Heart left ventricle (tissue), 16 donors: ENCODE measurements at places on chromosomes 1 and 21. TPM values are rescaled to one million over a fixed set of nuclear protein-coding genes. Genes with fewer than 3 reads are reported as not detected.
A peak's percentile ranks its signal among the peaks of the same experiment; 100 is the strongest.

GRCh38 chr21:26593800-26594199 lies 20.7 kb upstream of the CYYR1 start:
- no peak overlapping the region for H3K4me3 ChIP-seq
- no peaks in the 10 kb centered on the region for H3K4me1 ChIP-seq
- no peaks in the 10 kb centered on the region for H3K27me3 ChIP-seq
- H3K27ac ChIP-seq: no peak overlapping the region
- DNase-seq: no peak

The PCP4L1 gene
- 0.29 TPM for total RNA-seq

DNA sequence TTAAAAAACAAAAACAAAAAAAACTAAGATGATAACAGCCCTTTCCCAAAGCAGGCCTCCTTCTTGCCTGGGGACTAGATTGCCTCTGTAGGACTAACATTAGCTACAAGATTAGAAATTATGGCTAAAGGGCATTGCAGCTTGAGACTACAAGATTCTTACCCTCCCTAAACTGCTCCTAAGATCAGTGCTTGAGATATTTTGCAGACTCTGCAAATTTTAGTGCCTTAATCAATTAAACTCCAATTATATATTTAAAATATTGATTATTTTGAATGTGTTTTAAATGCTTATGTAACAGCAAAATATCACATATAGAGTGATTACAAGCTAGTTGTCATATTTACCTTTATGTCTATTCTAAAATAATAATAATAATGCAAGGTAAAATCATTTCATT lies 47.4 kb upstream of the SLC5A9 start:
- H3K4me3 ChIP-seq: no peak overlapping the region
- H3K36me3 ChIP-seq: no peaks in the 10 kb centered on the region
- H3K27me3 ChIP-seq: no peaks in the 10 kb centered on the region
- H3K4me1 ChIP-seq: no peaks in the 10 kb centered on the region

DNA sequence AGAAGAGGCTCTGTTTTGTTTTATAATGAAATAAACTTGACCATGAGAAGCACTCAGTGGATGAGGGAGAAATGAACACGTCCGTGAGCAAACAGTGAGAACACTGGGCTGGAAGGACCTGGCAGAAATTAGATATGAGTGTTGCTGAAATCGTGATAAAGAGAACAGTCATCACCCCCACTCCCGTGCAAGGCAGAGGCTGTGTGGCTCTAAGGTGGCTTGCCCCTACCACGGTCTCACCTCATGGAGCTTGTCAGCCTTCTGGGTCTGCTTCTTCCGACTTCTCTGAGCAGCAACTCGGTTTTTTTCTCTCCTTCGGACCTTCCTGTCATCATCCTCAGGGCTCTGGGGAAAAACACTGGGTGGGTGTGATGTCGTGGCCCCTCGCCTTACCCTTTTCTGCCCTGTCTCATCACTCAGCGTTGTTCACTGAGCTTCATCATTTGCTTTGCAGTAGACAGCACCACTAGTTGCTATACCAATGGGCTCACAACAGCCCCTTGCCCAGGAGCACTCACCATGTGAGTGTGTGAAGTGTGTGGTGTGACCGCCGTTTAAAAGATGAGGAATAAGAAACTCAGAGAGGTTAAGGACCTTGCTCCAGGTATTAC lies 2.8 kb downstream of the BATF3 start:
- H3K27me3 ChIP-seq: peaks cover 7% of the 10 kb centered on the region
- H3K4me1 ChIP-seq: peaks cover 9% of the 10 kb centered on the region
- no peak overlapping the region for H3K27ac ChIP-seq
- no peak overlapping the region for H3K4me3 ChIP-seq
- no peaks in the 10 kb centered on the region for H3K36me3 ChIP-seq

GRCh38 chr1:7375329-7375728 lies 395.8 kb upstream of the VAMP3 start:
- peaks cover 12% of the 10 kb centered on the region for H3K4me1 ChIP-seq
- H3K27me3 ChIP-seq: no peaks in the 10 kb centered on the region

The CD5L gene
- 0.77 TPM for total RNA-seq

The NOL9 gene
- total RNA-seq: 19.1 TPM

GRCh38 chr1:206685334-206685768 lies 646 bp downstream of the MAPKAPK2 start:
- H3K27me3 ChIP-seq: no peaks in the 10 kb centered on the region
- H3K27ac ChIP-seq: peak overlapping the region; percentile 96
- DNase-seq: no peak
- no peaks in the 10 kb centered on the region for H3K36me3 ChIP-seq
- H3K4me1 ChIP-seq: peaks cover 22% of the 10 kb centered on the region

The GNAT2 gene
- not detected for total RNA-seq

- no peaks in the 10 kb centered on the region for H3K27me3 ChIP-seq
- H3K4me1 ChIP-seq: no peaks in the 10 kb centered on the region
- H3K27ac ChIP-seq: no peak overlapping the region
Measured at GRCh38 chr1:229970714-229971113, 96.3 kb upstream of the GALNT2 start.

GRCh38 chr1:7827126-7827955 lies 25.5 kb downstream of the UTS2 start:
- H3K4me1 ChIP-seq: no peaks in the 10 kb centered on the region
- H3K27ac ChIP-seq: no peak overlapping the region
- peaks cover 26% of the 10 kb centered on the region for H3K36me3 ChIP-seq
- peak; percentile 22 for DNase-seq
- no peaks in the 10 kb centered on the region for H3K27me3 ChIP-seq

GRCh38 chr1:84715342-84716019 lies 25.2 kb upstream of the SSX2IP start:
- peaks cover 8% of the 10 kb centered on the region for H3K4me1 ChIP-seq
- no peak overlapping the region for H3K4me3 ChIP-seq
- H3K27ac ChIP-seq: no peak overlapping the region
- H3K36me3 ChIP-seq: no peaks in the 10 kb centered on the region
- no peaks in the 10 kb centered on the region for H3K27me3 ChIP-seq

DNA sequence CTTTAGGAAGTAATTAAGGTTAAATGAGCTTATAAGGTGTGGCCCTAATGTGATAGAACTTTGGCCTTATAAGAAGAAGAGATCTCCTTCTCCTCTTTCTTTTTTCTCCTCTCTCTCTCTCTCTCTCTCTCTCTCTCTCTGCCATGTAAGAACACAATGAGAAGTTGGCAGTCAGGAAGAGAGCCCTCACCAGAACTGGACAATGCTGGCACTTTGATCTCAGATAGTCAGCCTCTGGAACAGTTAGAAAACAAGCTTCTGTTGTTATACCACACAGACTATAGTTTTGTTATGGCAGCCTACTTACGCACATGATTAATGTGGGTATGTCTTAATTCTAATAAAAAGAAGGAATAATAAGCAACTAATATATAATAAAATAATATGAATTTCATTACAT lies 444.2 kb upstream of the LRRC7 start:
- no peak for DNase-seq
- no peak overlapping the region for H3K27ac ChIP-seq
- no peak overlapping the region for H3K4me3 ChIP-seq
- H3K4me1 ChIP-seq: no peaks in the 10 kb centered on the region
- H3K27me3 ChIP-seq: no peaks in the 10 kb centered on the region

- no peaks in the 10 kb centered on the region for H3K4me1 ChIP-seq
- peaks cover 98% of the 10 kb centered on the region for H3K36me3 ChIP-seq
- no peaks in the 10 kb centered on the region for H3K27me3 ChIP-seq
Measured at GRCh38 chr1:244419024-244419423, 32.7 kb downstream of the ADSS2 start.

DNA sequence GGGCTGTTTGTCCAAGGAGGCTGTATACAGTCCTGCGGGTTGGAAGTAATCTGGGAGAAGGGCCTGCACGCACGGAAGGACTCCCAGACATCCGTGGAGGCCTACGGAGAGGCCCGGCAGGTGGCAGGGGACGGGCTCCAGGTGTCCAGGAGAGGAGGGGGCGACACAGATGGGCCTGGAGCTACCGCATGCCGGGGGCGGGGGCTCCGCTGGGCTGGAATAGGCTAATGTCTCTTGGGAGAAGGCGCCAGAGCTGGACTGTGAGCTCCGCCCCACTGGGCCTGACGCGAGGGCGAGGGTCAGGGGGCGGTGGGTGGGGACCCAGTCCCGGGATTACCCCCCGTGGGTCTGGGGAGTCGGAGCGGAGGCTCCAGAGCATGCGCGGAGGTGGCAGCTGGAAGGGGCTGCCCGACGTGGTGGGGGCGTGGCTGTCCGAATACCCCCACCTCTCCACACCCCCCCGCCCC lies 659 bp downstream of the AGO1 start:
- peaks cover 3% of the 10 kb centered on the region for H3K4me1 ChIP-seq
- no peaks in the 10 kb centered on the region for H3K36me3 ChIP-seq
- no peaks in the 10 kb centered on the region for H3K27me3 ChIP-seq
- DNase-seq: peak; percentile 49

The ENAH gene
- 97.6 TPM for total RNA-seq

GRCh38 chr21:16584756-16585155 lies 855.0 kb downstream of the USP25 start:
- no peaks in the 10 kb centered on the region for H3K27me3 ChIP-seq
- peaks cover 37% of the 10 kb centered on the region for H3K4me1 ChIP-seq
- no peaks in the 10 kb centered on the region for H3K36me3 ChIP-seq
- no peak for DNase-seq
- H3K27ac ChIP-seq: no peak overlapping the region
- no peak overlapping the region for H3K4me3 ChIP-seq

DNA sequence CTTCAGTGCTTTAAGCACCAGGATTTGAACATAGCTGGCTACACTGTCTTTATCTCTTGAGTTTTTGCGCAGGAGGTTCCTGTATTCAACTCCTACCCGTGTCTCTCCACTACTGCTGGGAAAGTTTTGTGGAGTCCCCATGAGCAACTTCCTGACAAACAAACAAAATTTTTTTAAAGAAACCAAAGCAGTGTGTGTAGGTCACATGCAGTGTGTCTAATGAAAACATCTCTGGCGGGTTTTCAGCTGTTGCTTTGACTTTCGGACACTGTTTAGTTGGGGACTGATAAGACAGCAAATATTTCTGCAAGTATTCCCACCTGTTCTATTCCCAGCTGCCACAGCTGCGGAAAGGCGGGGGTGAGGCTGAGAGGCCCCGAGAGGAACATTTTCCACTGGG lies 2.0 kb downstream of the PSEN2 start:
- peaks cover 28% of the 10 kb centered on the region for H3K4me1 ChIP-seq
- H3K27ac ChIP-seq: no peak overlapping the region
- H3K27me3 ChIP-seq: no peaks in the 10 kb centered on the region
- no peak overlapping the region for H3K4me3 ChIP-seq
